ENCODE measurements at places on chromosomes 4 and X.

DNA sequence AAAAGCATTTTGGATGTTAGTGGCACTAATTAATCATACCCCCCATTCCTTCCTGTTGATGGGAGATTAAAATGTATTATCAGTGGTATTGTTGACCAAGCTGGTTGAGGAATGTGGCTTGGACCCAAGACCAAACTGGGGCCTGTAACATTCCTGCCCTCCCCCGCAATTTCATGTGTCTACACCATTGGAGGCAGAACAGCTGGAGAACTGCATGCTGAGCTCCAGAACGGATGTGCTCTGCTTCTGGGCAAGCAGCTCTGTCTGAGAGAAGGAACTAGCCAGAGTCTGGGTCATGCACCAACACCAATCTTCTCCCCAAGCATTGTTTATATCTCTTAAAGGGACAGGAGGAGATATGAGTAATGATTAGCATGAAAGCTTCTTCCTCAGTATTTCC, 185.5 kb downstream of the CEP135 start:
- DNase-seq = no peak

GRCh38 chr4:16438986-16439385, 212.7 kb upstream of the TAPT1 start:
- no peak for DNase-seq

- DNase-seq = no peak
These were observed 743.5 kb upstream of the MAGEB2 start for GRCh38 chrX:29471829-29472228.

- no peak for DNase-seq
These were observed 540.3 kb downstream of the PCDH18 start for GRCh38 chr4:136992032-136992431.

GRCh38 chr4:121148000-121148399, 16.1 kb downstream of the TNIP3 start:
- no peak for DNase-seq

DNA sequence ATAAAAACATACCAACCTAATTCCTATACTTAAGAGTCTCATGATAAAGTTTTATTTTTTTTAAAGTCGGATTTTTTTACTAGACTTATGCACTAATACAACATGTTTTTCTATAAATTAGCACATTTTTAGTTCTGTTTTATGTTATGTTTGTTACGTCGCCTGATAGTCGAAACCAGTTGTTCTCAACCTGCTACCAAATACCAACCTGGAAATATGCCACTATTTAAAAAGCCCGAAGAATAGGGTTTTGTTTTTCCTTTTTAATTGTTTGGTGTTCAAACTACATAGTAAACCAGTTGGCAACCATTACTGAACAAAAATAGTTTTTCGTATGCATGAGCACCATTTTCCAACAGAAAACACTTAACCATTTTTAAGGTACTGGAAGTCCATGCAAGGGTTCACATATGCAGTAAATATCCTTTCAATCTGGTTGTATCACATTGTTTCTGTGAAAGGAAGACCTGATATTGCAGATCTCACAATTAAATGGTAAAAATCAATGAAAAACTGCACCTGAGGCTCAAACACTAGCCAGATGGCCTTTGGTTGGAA, 1.4 kb downstream of the WDFY3 start:
- no peak for DNase-seq

DNA sequence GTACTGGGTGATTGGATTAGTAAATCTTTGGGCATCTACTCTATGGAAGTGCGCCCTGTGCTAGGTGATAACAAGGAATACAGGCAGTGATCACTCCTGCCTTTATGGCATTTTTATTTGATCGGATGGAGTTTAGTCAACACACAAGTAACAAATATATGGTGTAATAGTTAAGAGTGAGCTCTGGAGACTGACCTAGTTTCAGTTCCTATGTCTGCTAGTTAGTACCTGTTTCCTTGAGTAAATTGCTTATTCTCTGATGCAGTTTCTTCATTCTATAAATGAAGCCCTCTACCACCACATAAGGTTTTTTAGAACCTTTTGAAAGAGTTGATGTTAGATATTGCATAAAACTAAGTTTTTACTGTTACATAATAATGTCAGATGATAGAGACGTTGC, 134.6 kb downstream of the KDM6A start:
- DNase-seq = no peak

DNA sequence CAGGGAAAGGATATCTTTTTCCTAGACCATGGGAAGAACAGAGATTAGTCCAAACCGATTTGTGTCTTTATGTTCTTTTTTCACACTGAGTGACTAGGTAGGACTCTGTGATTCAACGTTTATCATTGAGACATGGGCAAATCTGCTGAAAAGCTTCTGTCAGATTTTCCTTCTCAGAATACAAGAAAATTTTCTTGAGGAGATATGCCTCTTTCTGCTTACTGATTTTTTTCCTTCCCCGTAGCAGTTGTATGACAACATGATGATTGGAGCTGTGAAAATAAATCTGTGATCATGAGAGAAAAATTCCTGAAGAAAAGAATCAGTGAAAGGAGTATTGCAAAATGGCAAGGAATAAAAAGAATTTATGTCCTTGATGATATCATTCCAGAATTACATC, 130.6 kb upstream of the FAT4 start:
- no peak for DNase-seq

GRCh38 chr4:138790706-138791340, 224.8 kb upstream of the NOCT start:
- no peak for DNase-seq

- DNase-seq = no peak
These were observed 230.0 kb downstream of the CCSER1 start for GRCh38 chr4:90357117-90357710.

GRCh38 chr4:155512046-155512445, 135.3 kb upstream of the MAP9 start:
- DNase-seq = no peak

- no peak for DNase-seq
These were observed 31.5 kb downstream of the DHRSX start for GRCh38 chrX:2469196-2469685.

DNA sequence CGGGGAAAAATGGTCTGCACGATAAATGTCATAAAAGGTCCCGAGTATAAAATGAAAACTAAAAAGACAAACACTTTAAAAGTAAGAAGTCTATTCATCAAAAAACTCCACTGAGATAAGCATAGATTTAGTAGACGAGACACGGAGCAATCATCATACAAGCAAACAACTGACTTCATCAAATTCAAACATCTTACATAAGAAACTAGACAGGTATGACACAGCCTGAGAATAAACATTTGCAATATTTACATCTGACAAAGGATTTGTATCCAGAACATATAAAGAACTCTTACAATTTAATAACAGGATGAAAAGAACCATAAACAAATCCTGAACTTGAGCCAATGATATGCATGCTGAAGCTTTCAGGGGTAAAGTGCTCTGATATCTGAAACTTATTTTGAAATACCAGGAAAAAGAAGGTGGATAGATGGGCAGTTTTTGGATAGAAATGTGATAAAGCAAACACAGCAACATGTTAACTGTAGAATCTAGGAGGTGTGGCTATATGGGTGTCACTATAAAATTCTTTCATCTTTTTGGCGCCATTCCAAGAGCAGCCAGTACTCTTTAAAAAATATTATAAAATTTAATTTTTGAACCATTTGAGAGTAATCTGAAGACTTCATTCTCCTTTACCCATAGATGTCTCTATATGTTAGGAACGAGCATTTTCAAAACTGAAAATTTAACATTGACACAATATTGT, 12.0 kb downstream of the MPP1 start:
- no peak for DNase-seq

GRCh38 chr4:2061186-2062131, 2.3 kb downstream of the NAT8L start:
- DNase-seq = no peak

DNA sequence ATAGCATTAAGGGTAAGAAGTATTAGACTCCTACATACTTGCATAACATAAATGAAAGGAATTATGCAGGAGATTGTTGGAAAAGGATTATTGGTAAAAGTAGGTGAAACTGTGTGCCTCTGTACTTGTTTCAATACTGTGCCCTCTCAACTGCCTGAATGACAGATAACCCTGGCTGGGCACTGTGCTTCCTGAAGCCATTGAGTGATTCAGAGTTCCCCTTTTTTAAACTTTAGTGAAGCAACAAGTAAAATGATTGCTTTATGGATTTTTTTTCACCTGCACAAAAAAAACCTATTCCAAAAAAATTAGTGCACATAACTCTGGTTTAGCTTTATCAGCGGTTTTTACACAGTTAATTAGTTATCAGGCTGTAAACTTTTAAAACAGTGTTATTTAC, 204.8 kb downstream of the TRAM1L1 start:
- DNase-seq = no peak

- no peak for DNase-seq
These were observed 13.9 kb downstream of the ALB start for GRCh38 chr4:73417973-73418372.

GRCh38 chrX:23784470-23785331, 1.7 kb downstream of the SAT1 start:
- no peak for DNase-seq

- no peak for DNase-seq
These were observed 3.6 kb upstream of the RENBP start for GRCh38 chrX:153948002-153948466.

DNA sequence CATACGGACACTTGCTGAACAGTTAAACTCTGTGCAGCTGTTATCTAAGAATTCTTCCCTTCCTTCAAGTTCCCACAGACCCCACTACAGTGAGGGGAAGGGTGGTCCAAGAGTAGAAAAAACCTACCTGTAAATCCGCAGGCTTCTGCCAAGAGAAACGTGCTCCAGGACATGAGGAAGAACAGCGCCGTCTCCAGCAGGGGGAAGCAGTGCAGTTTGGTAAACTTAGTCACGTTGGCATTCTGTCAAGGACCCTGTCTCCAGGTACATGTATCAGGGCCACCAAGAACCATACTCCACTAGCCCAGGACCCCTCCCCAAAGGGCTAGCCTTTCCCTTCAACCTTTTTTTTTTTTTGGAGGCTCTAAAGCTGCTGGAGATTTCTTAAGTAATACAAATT, 79.9 kb downstream of the CHST7 start:
- DNase-seq = no peak

Data from stimulated activated CD4-positive, alpha-beta T cell treated with anti-CD3 and anti-CD28 coated beads, Interleukin-2, amount 100 ng/mL, for 4 hours (primary cell).